ENCODE measurements at places on chromosomes 7 and 10. TPM values are rescaled to one million over a fixed set of nuclear protein-coding genes. Genes with fewer than 3 reads are reported as not detected.

DNA sequence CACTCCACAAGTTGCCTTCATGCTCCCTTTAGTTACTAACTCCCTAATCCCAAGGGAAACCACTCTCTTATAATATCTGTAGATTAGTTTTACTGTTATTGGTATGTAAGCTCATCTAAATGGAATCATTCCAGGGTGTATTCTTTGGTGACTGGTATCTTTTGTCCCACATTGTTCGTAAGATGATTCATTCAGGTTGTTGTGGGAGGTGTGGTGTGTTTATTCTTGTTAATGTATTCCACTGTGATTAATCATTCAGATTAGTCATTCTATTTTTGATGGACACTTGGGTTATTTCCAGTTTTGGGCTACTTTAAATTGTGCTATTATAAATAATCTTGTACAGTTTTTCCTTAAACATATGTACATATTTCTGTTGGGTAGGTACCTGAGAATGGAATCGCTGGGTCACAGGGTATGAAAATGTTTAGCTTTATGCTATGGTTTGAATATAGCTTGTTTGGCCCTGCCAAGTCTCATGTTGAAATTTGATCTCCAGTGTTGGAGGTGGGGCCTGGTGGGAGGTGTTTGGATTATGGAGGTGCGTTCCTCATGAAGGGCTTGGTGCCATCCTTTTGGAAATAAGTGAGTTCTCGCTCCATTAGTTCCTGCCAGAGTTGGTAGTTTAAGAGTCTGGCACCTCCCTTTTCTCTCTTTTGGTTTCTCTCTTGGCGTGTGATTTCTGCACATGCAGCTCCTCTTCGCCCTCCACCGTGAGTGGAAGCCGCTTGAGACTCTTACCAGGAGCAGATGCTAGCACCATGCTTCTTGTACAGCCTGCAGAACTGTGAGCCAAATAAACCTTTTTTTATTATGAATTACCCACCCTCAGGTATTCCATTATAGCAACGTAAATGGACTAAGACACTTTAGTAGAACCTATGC lies 13.8 kb downstream of the BTRC start:
- DNase-seq, result no peak

- no peak for DNase-seq
Observed at GRCh38 chr7:16063221-16063620, 358.1 kb downstream of the CRPPA start.

DNA sequence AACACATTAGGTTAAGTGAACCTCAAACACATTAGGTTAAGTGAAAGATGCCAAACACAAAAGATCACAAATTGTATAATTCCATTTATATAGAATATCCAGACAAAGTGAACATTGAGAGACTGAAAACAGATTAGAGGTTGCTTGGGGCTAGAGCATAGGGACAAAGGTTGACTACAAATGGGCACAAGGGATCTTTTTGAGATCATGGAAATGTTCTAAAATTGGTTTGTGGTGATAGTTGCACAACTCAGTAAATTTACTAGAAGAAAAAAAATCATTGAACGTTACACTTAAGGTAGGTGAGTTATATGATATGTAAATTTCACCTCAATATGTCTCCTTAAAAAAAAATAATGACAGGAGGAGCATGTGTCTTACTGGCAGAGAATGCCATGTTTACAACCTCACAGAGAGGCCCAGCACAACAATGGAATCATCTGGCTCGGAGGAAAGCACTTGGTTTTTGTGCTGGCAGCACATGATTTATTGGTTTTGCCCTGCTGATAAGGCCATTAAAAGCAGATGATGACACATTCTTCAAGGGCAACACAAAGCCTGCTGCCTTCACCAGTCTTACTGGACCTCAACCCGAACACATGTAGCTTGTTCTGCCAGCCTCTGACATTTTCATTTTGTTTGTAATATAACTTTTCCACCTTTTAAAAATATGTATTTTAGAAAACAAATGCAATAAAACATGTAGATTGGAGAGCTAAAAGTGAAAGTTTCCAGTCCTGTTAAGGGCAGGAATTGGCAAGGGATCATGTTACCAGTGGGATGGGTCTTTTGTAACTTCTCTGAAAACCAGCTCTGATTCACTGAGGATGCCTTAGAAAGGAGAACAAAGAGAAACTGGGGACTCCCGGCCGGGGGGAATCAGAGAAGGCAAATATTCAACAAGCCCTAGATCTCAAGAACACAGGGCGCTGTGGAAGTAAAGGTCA lies 11.9 kb upstream of the LMOD2 start:
- no peak for DNase-seq

LRRC72 gene
- total RNA-seq, result not detected

DNA sequence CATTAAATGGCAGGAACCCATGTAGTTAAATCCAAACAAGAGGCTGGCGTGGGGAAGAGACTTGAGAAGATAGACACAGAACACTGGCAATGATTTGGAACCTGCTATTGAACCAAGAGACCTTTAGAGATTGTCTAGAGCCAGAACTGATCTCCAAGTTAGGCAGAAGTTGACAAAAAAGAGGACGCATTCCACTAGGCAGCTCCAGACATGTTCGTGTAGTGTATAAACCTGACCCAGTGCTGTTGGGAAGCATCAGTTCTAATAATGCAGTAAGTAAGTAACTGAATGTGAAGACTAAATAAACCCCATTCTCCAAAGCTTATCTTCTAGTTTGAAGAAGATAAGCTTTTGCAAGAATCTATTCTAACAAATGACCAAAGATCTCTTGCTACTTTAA lies 50.8 kb downstream of the AP3M1 start:
- DNase-seq, result no peak
